Stimulated activated CD4-positive, alpha-beta T cell treated with anti-CD3 and anti-CD28 coated beads, Interleukin-2, amount 100 ng/mL, for 4 hours (primary cell): ENCODE measurements at places on chromosomes 13 and 19.
A peak's percentile ranks its signal among the peaks of the same experiment; 100 is the strongest.

DNA sequence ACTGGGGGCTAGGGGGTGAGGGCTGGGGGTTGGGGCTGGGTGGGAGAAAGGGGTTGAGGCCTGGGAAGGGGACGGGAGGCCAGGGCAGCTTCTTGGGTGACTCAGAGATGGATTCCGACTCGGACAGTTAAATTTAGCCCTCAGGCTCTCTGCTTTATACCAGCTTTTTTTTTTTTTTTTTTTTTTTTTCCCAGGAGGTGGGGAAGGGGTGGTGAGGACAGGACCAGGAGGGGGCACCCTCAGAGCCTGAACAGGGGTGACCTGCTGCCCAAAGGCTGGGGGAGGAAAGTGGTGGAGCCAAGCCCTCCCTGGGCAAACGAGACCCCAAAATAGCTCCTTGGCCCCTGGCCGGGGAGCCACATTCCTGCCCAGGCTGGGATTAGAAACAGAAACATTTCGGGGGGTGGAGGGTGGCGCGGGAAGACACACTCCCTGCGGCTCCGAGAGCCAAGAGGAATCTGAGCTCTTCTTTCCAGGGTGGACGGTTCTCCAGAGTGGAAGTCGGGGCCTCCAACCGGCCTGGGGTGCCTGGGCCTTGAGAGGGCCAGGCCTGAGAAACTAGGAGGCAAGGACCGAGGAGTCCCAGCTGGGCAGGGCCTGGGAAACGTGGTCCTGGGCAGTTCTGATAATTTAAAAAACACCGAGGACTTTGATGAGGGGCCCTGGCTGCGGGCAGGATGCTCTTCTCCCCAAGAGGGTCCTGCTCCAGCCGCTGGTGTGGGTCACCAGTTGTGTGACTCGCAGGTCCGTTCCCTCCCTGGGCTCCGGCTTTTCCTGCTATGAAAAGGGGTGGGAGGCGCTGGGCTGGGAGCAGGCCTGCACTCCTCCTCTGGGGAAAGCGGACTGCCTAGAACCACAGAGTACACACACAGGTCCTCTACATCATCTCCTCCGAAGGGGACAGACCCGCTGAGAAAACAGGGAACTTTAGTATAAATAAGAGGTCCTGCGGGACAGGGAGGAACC is 813 bp upstream of the DMPK start:
- DNase-seq, result no peak

- peak; percentile 25 for DNase-seq
Measured at GRCh38 chr19:10718205-10719196, 622 bp downstream of the DNM2 start.

DNA sequence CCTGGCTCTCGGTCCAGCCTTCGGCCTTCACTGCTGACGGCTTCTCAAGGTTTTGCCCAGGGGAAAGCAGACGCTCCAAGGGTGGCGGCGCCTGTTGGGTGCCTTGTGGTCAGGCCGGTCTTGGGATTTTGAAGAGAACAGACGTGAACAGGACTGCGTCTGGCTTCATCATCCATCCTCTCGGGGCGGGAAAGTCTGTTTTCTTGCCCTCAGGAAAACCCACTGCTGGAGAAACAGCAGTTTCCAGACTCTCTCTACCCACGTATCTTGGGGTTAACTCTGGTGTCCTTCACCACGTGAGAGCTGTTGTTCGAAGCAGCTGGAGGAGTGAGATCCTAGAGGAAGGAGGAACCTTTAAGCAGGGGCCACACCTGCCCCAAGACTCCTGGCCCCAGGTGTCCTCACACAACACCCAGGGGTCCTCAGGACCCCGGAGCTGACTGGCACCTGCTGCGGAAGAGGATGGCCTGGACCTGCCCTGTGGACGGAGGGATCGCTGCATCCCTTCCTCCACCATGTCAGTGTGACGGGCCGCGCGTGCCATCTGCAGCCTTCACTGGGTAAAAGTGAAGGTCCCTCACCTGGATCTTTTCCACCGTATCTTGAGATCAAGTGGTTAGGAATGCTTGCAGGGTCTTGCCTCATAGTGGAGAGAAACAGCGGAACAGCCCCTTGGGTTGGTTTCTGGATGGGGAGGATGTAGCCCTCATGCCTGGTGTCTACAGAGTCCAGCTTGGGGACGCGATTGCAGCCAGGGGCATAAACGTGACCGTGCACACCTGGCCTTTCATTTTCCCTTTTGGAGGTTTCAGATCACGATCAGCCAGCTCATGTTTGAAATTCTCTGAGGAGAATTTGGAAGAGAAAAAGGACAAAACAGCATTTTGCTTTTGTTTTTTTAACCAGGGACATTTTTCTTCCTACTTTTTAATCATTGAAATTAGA is 69.5 kb upstream of the MCF2L start:
- no peak for DNase-seq

DNA sequence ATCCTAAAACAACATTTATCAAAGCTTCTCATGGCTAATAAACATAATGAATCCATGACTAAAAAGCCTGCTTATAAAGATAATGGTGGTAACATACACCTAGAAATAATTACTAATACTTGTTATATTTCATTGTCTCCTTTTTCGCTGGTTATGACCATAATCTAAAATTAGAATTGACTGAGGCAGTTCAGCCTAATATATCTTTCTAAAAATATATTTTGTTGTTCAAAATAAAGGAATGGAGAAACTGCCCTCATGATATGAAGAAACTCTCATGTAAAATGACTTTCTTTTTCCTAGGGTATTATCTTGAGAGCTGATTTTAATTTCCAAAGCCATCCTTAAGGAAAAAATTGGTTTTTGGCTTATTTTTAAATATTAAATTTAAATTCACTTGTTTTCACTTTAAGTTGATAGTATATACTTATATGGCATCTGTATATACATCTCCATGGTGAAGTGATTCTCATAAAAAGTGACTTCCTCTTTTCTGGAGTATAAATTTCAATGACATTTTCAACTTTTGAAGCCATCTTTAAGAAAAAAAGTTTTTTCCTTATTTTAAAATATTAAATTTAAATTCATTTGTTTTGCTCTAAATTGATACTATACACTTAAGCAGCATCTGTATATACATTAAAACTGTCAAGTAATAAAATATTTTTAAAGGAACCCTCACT is 204.6 kb downstream of the VWA8 start:
- no peak for DNase-seq
